ENCODE measurements at places on chromosomes 7 and 10. TPM values are rescaled to one million over a fixed set of nuclear protein-coding genes. Genes with fewer than 3 reads are reported as not detected.

GBF1 gene
- 19.4 TPM for total RNA-seq

SHTN1 gene
- 1.00 TPM for total RNA-seq

SPRN gene
- total RNA-seq, result 0.43 TPM

GPR15LG gene
- total RNA-seq, result not detected

VAX1 gene
- total RNA-seq, result not detected
